ENCODE measurements at places on chromosomes 1 and 21.

DNA sequence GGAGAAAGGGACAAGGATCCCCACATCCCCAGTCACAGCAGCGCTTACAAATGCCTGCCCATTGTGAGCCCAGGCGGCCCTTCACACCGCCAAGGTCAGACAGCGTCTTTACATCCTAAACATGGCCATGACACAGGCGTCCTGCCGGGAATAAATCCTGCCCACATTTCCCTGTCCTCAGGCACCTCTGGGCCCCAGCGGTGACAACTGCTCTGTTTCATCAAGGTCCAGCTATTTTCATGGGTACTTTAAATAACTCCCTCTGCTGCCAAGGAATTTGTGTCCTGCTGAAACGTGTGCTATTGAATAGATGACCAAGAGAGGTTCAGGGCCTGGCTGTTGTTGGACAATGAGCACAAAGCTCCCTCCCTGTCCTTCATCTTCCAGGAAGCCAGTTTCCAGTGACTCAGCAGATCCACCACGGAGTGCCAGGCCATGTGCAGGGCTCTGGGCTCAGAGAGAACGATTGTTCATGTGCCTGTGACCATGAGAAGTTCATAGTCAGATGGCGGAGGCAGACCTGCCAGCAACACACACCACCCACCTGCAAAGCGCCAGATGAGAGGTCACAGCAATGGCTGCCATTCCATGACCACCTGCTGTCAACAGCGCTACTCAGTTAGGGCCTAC lies 195.8 kb downstream of the MATN1 start:
- no peak for DNase-seq

DNA sequence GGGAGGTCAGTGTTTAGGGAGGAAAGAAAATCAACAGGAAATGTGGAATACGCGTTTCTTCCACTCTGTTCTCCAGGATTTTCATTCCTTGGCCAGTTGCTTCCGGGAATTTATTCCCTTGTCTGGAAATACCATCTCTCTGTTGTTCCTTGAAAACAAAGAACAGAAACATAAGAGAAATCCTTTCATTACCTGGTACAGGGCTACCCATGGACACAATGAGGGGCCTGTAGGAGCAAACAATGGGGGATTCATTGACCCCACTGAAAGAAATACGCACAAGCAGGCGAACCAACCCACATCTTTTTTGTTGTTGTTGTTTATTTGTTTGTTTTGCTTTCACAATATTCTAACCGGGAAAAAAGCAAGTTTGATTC lies 20.0 kb upstream of the BACE2 start:
- DNase-seq = no peak

- peak; percentile 87 for DNase-seq
Observed at GRCh38 chr1:6783221-6783620, 2.0 kb upstream of the CAMTA1 start.

- no peak for DNase-seq
Observed at GRCh38 chr1:199247891-199248290, 609.1 kb downstream of the PTPRC start.

DNA sequence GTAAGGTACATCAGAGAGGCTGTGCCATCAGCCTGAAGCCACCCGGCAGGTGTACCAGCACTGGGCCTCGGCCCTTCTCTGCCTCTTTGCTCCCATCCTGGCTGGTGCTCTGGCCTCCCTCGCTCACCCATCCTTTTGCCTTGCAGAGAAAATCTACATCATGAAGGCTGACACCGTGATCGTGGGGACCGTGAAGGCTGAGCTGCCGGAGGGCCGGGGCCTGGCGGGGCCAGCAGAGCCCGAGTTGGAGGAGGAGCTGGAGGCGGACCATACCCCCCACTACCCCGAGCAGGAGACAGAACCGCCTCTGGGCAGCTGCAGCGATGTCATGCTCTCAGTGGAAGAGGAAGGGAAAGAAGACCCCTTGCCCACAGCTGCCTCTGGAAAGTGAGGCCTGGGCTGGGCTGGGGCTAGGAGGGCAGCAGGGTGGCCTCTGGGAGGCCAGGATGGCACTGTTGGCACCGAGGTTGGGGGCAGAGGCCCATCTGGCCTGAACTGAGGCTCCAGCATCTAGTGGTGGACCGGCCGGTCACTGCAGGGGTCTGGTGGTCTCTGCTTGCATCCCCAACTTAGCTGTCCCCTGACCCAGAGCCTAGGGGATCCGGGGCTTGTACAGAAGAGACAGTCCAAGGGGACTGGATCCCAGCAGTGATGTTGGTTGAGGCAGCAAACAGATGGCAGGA lies 24.5 kb upstream of the TNFRSF1B start:
- DNase-seq = no peak

DNA sequence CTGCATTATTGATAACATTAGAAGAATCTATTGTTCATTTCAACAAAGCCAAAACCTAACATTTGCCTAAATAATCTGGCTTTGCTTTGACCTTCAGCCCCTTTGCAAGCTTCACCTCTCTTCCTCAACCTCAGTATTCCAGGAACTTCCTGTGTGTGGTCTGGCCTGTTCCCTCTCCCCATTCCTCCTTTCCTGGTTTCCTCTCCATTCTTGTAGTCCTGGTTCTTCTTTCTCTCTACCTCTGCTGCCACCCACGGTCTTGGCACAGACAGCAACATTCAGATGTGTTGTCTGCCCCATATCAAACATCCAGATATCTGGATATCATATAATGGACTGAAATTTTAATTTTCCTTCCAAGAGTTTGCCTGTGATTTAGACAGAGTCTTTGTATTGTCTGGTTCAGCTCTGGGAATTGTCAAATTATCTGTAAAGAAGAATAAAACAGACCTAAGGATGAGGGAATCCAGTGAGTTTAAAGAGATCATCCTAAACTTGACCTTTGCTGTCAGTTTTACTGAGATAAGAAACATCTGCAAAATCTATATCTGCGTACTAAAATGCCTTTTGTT lies 148.1 kb upstream of the KCTD3 start:
- no peak for DNase-seq

- DNase-seq = no peak
Observed at GRCh38 chr1:171563675-171564074, 58.4 kb upstream of the MYOCOS start.

GRCh38 chr1:200191993-200192392 lies 164.5 kb downstream of the NR5A2 start:
- no peak for DNase-seq

- DNase-seq = no peak
Observed at GRCh38 chr1:225201447-225201846, 226.4 kb downstream of the LBR start.

- DNase-seq = peak; percentile 44
Observed at GRCh38 chr1:156860113-156860627, 495 bp upstream of the NTRK1 start.

GRCh38 chr1:239956263-239956662 lies 135.4 kb upstream of the FMN2 start:
- no peak for DNase-seq

GRCh38 chr1:105533996-105534395 lies 1522.5 kb upstream of the PRMT6 start:
- no peak for DNase-seq

DNA sequence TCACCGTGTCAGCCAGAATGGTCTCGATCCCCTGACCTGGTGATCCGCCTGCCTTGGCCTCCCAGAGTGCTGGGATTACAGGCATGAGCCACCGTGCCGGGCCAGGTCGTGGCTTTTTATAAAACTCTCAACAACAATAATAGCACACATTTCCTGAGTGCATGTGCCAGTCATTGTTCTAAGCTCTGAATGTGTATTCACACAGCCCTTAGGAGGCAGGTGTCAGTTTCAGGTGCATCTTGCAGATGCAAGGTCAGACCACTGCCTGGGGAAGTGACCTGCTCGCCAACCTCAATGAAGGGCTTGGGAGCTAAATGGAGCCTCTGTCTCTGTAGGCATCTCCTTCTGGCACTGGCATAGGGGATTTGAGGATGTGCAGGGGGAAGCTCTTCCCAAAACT lies 1.6 kb upstream of the LEFTY2 start:
- DNase-seq = no peak

- no peak for DNase-seq
Observed at GRCh38 chr1:43313771-43314170, 13.0 kb downstream of the TIE1 start.

DNA sequence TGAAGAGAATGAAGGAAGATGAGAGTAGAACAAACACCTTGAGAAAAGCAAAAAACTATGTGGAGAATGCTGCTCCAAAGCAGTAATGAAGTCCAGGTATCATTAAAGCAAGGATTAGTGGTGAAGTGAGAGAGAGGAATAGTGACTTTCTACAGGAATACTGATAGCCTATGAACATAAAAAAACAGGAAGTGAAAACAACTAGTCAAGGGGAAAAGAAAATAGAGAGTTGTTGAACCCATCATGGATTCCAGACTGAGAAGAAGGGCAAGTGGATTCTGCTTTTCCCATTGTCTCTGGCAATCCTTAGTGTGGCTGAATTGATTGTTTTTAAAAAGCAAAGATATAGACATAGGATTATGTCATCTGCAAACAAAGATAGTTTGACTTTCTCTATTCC lies 119.9 kb upstream of the LHX8 start:
- DNase-seq = no peak

GRCh38 chr1:47598357-47598756 lies 160.5 kb downstream of the FOXD2 start:
- no peak for DNase-seq

- DNase-seq = no peak
Observed at GRCh38 chr1:158055854-158056253, 62.4 kb downstream of the KIRREL1 start.
